ENCODE measurements at places on chromosomes 4 and X.

DNA sequence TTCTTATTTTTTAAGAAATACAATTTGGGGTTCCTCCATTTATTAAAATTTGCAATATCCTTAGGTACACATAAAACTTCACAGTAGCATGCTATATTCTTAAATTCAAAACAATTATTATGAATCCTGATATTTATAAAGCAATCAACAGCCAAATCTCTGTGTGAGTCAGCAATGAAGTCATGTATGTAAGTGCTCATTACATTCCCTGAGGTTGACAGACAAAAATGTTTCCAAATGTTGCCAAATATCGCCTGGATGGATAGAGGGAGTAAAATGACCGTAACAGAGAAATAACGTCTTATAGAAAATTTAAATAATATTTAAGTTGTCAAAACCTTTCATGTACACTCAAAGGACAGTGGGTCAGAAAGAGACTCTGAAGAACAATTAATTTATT is 220.0 kb downstream of the PCDH18 start:
- no peak for DNase-seq

GRCh38 chr4:80295336-80295735 is 28.9 kb downstream of the FGF5 start:
- no peak for DNase-seq

DNA sequence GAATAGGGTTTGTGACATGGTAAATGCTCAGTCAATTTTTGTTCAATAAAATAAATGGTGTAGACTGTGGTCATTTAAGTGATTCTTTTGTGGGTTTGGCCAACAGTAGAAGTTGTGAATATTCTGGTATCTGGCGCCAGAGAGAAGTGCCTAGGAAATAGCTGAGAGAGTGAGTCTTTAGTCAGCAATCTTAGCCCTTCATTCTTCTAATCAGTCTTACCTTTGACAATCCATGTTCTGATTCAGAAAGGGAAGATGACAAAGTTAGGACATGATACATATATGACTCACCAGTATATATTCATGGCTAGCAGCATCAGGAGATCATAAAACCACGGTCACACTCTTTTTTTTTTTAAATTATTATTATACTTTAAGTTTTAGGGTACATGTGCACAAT is 141.8 kb upstream of the PCDH18 start:
- no peak for DNase-seq

- DNase-seq, result peak; percentile 50
Measured at GRCh38 chrX:150508451-150509367, 59.7 kb upstream of the MTM1 start.

- no peak for DNase-seq
Measured at GRCh38 chr4:161097821-161098220, 1066.0 kb downstream of the FSTL5 start.

- no peak for DNase-seq
Measured at GRCh38 chr4:81447566-81448229, 24.0 kb downstream of the RASGEF1B start.

GRCh38 chr4:188613976-188614375 is 474.7 kb downstream of the TRIML1 start:
- DNase-seq, result no peak

DNA sequence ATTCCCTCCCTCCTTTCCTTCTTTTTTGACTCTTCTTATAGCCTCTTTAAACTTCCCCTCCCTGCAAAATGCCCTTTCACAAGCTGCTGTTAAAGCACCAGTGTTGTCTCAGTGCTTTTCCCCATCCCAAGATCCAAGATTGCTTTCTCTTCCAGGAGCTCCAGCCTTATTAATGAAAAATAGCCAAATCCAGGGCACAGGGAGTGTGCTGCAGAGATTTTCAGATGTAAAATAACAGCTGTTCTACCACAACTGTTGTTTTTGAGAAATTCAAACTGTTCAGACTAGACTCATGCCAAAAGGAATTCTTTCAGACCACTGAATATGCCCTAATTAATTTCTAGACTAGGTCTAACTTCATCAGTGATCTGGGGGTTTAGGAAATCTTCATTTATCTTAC is 47.0 kb upstream of the GPC3 start:
- no peak for DNase-seq

DNA sequence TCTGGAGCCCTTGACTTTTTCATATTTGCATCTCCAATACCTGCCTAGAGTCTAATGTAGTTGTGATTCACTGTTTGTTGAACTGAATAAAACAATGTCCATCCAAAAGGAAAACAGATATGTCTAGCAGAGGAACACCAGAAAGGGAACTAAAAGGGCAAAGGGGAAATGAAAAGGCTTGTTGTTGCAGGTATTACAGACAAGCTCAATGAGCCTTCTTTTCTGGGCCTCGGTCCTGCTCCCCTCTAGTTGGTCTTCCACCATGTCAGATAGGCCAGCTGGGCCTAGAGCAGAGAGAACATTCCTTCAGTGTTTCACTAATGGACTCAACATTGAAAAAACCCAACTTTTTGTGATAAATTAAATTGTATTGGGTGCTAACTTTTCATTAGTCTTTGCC is 55.4 kb downstream of the ZFX start:
- DNase-seq, result no peak

- DNase-seq, result no peak
Measured at GRCh38 chr4:177125656-177126055, 184.0 kb upstream of the NEIL3 start.

GRCh38 chr4:41060352-41061334 is 153.7 kb downstream of the APBB2 start:
- no peak for DNase-seq

GRCh38 chr4:34157547-34157946 is 2086.8 kb downstream of the ARAP2 start:
- DNase-seq, result no peak

- no peak for DNase-seq
Measured at GRCh38 chr4:95508421-95508820, 40.4 kb downstream of the UNC5C start.

GRCh38 chr4:90745176-90745575 is 618.0 kb downstream of the CCSER1 start:
- no peak for DNase-seq

DNA sequence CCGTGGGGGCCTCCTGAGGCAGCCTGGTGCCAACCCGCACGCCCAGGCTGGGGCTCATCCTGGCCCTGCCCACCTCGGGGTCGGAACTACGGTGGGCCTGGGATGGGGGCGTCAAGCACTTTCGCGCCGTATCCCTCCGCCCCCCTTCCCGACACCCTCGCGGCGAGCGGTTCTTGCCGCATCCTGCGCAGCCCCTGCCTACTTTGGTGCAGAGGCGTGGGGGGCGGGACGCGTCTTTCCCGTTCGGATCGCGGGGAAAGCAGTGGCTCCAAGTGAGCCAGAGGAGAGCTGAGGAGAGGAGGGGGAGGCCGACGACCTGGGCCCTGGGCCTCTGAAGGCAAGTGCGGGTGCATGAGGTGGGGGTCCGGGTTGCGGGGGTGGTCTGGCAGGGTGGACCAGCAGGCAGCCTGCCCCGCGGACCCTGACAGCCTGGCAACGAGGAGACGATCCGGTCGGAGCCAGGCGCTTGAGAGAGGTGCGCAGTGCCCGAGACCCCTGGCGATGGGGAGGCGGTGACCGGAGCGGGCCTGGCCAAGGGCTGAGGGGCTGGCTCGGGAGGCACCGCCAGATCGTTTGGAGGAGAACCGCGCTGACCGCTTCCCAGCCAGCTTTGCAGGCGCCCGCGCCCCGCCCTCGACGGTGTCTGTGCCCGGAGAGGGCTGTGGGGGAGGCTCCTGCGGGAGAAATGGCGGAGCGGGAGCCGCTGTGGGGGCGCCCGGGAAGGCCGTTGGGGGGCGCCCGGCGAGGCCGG is at the start of gene GPRASP2:
Gene GPRASP2 (plus strand): TSS at position 233 of the 751 bp plus-strand sequence. CDS start 2,422 bp downstream, outside the sequence.
- peak; percentile 45 for DNase-seq

- DNase-seq, result no peak
Measured at GRCh38 chrX:133546441-133546840, 131.2 kb upstream of the GPC4 start.

DNA sequence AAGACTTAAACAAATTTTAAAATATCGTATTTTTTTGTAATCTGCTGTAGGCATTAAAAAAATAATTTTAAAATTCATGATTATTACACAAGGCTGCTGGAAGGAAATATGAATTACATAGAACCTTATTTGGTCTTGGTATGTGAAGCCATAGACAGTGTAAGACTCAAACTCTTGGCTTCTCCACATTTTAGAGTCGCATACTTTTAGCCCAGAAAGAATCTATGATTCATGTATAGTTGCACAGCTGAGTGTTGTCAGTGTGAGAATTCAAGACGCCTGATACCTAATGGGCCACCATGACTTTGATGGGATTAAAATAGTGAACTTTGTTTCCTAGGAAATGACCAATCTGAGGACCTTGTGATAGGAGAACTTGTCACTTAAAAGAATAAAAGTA is 1.4 kb downstream of the INTU start:
- DNase-seq, result no peak

GRCh38 chr4:108628411-108628810 is 8.0 kb downstream of the RPL34 start:
- DNase-seq, result no peak

- no peak for DNase-seq
Measured at GRCh38 chr4:86991994-86992393, 57.2 kb downstream of the AFF1 start.

DNA sequence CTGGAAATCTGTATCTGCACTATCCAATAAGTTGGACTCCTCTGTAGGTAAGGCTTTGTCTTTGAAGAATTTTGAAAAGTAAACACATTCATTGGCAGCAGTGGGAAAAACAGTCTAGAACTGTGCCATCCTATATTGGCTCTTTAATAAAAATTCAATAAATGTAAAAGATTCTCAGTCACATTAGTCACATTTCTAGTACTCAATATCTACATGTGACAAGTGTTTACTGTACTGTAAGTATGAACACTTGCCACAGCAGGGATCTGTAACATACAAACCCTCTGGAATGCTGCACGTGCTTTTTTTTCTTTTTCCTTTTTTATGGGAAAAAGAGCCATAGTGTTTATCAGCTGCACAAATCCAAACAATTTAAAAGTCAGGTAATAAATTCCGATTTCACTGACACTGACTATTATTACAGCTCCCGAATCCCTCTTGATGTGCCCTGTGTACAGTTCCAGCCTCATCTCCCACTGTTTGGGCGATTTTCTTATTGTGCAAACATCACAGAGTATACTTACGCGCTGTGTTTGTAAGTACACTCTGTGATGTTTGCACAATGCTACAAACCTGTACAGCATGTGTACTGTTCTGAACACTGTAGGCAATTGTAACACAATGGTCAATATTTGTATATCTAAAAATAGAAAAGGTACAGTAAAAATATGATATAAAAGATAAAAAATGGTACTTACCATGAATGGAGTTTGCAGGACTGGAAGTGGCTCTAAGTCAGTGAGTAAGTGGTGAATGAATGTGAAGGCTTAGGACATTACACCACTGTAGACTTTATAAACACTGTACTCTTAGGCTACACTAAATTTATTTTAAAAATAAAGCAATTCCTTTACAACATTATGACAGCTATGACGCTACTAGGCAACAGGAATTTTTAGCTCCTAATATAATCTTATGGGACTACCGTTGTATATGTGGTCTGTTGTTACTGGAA is 8.7 kb downstream of the PYURF start:
- DNase-seq, result no peak

- no peak for DNase-seq
Measured at GRCh38 chr4:1686440-1687036, 2.4 kb upstream of the FAM53A start.

DNA sequence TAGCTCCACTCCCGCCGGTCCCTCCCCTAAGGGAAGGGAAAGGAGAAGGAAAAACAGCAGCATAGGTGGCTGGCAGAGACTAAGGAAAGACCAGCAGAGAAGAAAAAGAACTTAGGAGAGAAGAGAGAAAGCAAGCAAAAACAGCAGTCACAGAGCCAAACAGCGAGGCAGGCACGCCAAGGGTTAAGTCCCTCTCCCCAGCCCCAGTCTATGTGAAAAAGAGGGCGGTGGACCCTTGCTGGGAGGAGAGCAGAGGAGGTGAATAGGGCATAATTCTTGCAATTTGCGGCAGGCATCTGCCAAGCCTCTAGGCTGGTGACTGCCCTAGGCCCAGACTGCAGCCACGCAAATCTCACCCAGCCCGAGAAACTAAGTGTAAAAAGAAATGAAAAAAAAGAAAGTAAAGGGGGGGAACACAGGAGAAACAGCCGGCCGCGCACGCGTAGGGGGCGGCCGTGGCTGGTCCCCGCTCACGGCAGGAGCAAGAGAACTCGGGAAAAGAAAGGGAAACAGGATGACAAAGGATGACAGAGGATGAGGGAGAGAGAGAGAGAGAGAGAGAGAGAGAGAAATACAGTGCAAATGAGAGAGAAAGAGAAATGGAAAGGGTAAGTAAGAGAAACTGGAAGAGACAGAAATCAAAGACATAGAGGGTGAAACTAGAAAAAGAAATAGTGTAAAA is 48.6 kb downstream of the MAGEA9 start:
- no peak for DNase-seq

- no peak for DNase-seq
Measured at GRCh38 chrX:25721564-25721963, 416.6 kb upstream of the MAGEB18 start.

GRCh38 chrX:140157611-140158010 is 192.3 kb upstream of the CXorf66 start:
- peak; percentile 11 for DNase-seq

GRCh38 chr4:96504386-96504785 is 664.5 kb downstream of the PDHA2 start:
- no peak for DNase-seq

All from iPS-NIHi11 (cell line).